ENCODE measurements at places on chromosomes 2 and 18.
A peak's percentile ranks its signal among the peaks of the same experiment; 100 is the strongest.

GRCh38 chr2:14942987-14943386, 310.5 kb downstream of the LRATD1 start:
- DNase-seq = no peak

DNA sequence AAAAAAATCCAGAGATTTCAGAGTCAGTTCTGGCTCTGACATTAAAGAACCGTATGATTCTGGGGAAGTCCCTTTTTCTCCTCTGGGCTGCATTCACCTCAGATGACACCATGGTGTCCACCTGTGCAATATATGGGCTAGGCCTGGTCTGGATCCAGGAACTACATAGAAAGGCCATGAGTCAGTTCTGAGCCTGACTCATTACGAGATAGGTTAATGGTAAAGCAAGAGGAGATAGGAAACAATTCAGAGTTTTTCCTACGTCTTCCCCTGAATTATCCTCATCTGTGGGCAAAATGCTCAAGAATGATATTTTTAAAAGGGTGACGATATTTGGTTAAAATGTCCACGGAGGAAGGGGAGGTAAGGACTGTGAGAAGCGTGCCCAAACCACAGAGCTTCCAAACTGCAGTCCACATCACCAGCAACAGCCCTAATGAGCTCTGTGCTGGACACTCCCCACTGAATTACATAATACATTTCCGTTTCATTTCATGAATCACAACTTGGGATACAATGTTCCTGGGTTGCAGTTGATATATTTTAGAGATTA, 180.1 kb upstream of the OSR1 start:
- no peak for DNase-seq

GRCh38 chr18:10787293-10787901, 261.6 kb downstream of the NAPG start:
- DNase-seq = peak; percentile 73

GRCh38 chr2:232798187-232798586, 21.8 kb upstream of the KCNJ13 start:
- DNase-seq = no peak

- no peak for DNase-seq
Observed at GRCh38 chr18:34399892-34400291, 175.2 kb upstream of the NOL4 start.

DNA sequence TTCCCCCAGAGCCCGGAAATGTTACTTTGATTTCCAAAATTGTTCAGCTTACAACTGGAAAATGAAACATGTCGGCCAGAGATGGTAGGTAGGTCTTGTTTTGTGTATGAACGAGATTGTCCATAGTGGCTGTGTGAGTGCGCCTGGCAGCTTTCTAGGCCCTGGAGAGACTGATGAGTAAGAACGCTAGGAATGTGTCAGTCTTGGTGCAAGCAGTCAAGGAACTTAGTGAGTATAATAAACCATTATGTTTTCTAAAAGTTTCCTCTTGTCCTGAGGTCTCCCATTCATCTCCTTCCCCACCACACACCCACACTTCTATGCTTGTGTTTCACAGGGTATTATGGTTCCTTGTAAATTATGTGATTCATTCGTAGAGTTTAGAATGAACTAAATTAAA, 234.2 kb downstream of the CDH2 start:
- DNase-seq = no peak

DNA sequence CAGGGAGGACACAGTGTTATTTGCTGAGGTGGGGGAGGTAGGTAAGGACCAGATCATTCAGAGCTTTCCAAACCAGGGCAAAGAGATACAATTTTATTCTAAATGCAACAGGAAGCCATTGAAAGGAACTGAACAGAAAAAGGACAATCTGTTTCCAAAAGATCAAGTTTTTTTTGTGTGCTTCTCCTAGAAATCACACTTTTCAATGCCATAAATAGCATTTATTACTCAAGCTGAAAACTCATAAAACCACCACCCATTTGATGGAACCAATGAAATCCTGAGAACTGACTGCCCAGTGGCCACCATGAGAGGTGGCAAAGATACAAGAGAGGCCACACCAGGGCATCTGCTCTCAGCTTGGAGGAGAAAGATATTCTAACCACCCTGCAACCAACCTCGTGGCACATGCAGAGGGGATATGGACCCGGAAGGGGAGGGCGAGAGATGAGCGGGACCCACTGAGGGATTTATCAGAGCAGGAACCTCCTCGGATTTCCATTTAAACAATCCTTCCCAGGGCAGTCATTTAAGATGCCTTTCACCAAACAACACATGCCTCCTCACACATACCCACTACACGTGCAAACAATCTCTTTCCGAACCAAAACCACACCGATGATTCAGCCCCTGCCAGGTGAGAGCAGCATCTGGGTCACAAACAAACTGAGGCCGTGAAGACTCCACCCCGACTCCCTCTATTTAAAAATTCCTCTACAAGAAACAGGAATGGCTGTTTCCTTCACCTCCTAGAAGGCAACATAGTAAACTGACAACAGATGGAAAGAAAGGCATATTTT, 8.8 kb downstream of the CYB5A start:
- DNase-seq = no peak

Data from hematopoietic multipotent progenitor cell treated with erythropoietin and hydrocortisone succinate and interleukin-3 and kit ligand, for 15 days (in vitro differentiated cells).